ENCODE measurements at places on chromosomes 11 and 22.

- DNase-seq = no peak
These were observed 490.4 kb downstream of the MN1 start for GRCh38 chr22:27310966-27311697.

DNA sequence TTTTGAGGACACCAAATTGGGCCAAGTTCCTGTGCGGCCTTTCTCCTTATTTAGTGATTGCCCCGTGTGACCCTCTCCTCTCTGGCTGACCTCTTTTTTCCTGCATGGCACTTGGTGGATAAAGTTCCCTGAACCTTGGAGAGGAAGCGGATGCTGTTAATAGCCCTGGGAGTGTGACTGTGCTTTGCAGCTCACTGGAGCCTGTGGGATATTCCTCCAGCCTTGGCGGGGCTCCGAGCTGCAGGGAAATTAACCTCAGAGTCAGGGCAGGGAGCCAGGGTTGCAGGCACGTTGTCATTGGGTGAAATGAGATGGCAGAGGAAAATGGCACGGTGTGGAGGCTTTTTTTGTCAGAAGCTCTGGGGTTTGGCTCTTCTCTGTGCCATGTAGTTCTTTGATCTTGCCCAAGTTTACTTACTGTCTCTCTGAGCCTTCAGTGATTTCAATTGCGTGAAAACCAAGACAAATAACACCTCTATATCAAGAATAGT, 965 bp downstream of the OR9Q1 start:
- DNase-seq = no peak

GRCh38 chr11:65634440-65634839, 3.5 kb upstream of the SIPA1 start:
- DNase-seq = no peak

DNA sequence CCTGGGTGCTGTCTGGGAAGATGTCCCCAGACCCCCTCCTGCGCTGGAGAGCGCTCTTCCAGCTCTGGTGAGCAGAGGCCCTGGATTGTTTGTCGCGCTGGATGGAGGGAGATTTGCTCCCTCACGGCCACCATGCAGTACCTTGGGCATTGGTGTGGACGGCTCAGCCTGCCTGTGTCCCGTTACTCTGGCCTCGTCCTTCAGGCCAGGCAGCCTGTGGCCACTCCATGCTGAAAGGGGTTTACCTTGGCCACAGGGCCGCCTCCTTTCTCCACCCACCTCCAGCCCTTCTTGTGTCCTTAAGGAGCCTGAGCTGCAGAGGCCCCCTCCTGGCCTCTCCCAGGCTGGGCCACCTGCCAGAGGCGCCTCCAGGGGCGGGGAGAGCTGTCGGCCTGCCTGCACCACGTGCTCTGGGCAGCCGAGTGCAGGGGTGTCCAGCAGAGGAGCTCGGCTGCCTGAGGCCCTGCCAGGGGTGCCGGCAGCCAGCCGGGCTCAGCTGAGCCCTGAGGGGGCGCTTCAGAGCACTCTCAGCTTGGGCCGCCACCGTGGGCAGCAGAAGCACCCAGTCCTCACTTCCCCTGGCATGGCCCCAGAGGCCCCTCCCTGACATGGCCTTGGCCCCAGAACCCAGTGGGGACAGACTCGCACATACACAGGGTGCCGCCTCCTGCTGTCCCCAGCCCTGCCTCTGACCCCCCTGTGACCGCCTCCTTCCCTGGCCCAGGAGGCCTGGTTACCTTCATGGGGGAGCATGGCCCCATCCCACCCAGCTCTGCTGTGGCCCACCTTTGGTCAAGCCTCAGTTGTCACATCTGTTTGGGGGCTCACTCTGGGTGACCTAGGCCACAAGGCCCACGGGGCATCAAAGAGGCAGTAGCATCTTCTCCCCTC, 3.4 kb downstream of the CCND1 start:
- DNase-seq = no peak

DNA sequence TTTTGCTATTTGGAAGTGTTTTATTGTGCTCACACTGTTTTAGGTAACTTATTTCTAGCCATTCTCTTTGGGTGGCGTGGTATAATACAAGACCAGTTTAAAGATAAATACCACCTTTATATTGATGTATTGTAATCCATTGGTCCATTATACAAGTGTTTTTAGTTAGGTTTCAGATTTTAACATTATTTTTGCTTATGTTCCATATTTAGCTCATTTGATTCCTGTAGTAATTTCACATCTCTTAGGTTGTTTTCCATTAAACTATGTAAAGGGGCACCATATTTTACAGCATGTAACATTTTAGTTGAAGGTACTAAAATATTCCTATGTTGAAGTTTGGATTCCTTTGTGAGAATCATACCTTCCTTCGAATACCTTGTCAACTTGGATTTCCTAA, 20.1 kb downstream of the EED start:
- DNase-seq = no peak

GRCh38 chr11:128326791-128327190, 260.6 kb downstream of the ETS1 start:
- DNase-seq = no peak

Measured in foreskin keratinocyte (primary cell).